ENCODE measurements at places on chromosomes 6 and 20. TPM values are rescaled to one million over a fixed set of nuclear protein-coding genes. Genes with fewer than 3 reads are reported as not detected.

PACSIN1 gene
- 0.78 TPM for polyA plus RNA-seq

- no peak for DNase-seq
Observed at GRCh38 chr6:114327074-114327473, 15.7 kb downstream of the HS3ST5 start.

- no peak for DNase-seq
Observed at GRCh38 chr20:62894261-62894660, 32.0 kb downstream of the DIDO1 start.

DNA sequence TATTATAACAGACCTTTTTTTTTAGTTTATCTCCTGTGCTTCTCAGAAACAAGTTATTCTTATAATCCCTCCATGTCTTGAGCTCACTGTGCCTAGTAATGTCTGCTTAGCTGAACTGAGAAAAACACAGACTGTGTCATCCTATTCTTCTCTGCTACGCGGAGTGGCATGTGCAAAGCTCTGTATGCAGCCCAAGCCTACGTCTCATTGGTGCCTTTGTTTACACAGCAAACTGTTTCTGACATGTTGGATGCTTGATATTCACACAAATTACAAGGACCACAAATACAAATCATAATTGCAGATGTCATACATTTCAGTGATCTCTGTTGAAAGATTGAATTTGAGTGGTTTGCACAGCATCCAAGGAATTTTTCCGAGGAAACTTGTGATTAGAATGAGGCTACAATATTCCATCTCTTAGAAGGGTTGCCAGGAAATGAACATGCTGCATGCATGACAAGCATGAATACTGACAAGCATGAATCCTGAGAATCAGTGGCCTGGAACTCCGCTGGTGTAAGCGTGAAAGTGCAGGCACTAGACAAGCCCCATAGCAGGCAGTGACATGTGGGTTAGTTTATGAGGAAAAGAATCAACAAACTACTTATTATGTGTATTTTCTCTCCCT is 128.4 kb upstream of the SGK1 start:
- DNase-seq: peak; percentile 23

- DNase-seq: no peak
Observed at GRCh38 chr6:24888715-24889370, 46.9 kb downstream of the RIPOR2 start.

DNA sequence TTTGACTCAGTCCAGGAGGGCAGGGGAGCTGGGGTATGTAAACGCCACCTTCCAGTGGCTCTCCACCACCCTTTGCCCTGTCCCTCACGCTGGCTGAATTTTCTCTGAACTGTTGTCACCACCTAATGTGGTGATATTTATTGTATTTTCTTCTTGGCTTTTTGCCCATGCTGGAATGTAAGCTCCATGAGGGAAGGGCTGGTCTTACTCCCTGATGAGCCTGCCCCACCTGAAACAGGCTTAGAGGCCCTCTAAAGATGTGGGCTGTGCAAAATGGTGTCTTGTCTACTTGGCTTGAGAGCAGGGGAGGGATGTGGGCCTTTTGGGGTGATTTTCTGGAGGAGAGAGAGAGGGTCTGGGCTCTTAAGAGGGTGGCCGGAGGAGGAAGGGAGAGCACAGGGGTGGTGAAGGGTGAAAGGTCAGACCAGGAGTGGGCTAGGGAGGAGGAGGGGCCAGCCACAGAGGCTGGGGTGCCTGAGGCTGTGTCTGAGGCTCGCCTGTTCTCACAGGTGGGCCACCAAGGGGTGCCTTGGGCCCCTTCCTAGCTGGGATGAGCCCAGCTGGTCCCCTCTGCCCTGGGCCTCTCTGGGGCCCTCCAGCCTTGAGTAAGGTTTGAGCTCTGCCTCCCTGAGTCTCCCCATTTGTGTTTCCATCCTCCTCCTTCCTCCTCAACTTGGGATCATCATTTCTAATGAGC is 37.3 kb downstream of the SPDEF start:
- DNase-seq: no peak

DNA sequence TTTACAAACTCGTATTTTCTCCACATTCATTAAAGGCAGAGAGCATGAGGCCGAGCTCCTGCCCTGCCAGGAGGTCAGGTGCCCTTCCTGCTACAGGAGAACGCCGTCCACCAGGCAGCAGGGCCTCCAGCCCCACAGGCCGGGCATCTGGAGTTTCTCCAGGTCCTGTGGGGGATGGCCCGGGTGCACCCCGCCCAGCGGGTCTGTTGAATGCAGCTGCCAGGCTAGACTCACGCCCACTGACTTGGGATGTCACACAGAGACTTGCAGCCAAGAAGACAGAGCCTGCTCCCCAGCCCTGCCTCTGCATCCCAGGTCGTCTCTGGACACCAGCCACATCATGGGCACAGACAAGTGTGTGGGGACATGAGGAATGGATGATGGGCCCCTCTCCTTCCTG is 376.4 kb downstream of the CDH4 start:
- no peak for DNase-seq

GRCh38 chr6:8054276-8054675 is 9.9 kb downstream of the BLOC1S5 start:
- no peak for DNase-seq

DEFB124 gene
- polyA plus RNA-seq: not detected

RUNX2 gene
- polyA plus RNA-seq: 2.4 TPM
